RKO (cell line): ENCODE measurements at places on chromosomes 6 and 20.

DNA sequence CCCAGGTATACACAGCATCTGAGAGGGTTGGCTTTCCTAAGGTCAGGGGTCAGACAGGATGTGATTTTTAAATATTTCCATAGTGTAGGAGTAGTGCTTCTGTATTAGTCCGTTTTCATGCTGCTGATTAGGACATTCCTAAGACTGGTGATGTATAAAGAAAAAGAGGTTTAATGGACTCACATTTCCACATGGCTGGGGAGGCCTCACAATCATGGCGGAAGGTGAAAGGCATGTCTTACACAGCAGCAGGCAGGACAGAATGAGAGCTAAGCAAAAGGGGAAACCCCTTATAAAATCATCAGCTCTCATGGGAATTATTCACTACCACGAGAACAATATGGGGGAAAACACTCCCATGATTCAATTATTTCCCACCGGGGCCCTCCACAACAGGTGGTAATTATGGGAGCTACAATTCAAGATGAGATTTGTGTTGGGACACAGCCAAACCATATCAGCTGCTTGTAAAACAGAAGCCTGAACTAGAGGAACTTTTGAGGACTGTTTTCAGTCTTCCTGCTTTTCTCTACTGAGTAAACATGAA, 91.0 kb upstream of the MEI4 start:
- DNase-seq = no peak

DNA sequence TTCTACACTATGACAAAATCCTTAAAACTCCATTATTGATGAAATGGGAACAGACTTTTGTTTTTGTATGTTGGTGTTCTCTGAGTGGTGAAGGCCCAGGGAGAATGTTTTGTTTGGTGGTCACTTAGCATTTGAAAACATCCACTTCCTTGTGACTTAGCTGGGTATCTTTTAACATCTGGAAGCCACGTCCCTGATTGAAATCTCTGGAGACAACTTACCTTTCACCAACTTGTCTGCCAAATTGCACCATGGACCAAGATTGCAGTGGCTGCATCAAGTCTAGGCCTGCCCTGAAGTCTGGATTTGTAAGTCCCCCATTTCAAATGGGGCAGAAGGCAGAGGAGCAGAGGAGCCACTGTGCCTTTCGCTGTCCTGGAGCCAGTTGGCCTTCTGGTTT, 534 bp upstream of the EFCAB8 start:
- DNase-seq = no peak

- DNase-seq = no peak
These were observed 1.5 kb downstream of the SNAP25 start for GRCh38 chr20:10219993-10220750.

GRCh38 chr20:60222497-60222896, 264.3 kb downstream of the CDH26 start:
- DNase-seq = no peak

DNA sequence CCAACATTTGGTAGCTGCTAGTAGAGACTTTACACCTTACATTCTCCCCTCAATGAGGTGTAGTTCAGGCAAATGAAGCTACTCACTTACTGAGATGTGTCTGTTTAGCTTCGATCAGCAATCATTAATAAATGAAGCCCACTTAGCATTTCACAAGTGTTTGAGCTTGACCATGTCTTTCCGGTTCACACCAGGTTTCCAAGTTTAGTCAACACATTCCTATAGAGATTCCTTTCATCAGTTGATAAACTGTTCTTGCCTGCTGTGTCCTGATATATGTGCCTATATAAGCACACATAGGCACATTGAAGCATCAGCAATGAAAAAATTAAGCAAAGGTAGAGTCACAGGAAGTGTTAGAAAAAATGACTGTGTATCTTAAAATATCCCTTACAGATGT, 150.0 kb downstream of the BTBD3 start:
- no peak for DNase-seq
